ENCODE measurements at places on chromosomes 2 and 18.
A peak's percentile ranks its signal among the peaks of the same experiment; 100 is the strongest.

DNA sequence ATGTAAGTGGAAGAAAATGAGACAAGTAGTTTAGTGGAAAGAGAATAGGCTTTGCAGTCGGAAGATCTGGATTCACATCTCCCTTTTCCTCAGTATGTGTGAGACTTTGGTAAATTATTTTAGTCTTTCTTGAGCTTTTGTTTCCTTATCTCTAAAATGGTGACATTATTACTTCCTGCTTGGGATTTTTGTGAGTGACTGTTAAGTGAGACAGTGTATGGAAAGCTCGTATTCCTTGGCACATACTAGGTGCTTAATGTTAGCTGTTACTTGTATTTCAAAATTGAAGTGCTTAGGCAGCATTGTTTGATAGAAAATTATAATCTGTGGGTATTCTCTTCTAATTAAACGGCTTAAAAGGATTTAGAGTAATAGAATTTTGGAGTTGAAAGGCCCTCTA is 2.0 kb downstream of the ZNF638 start:
- DNase-seq: no peak

- DNase-seq: peak; percentile 89
These were observed 36.0 kb upstream of the EML4 start for GRCh38 chr2:42132966-42133641.

- DNase-seq: no peak
These were observed 57.5 kb upstream of the CXCR4 start for GRCh38 chr2:136175466-136175865.

GRCh38 chr2:199591826-199592225 is 134.1 kb upstream of the SATB2 start:
- no peak for DNase-seq

- no peak for DNase-seq
These were observed 16.4 kb downstream of the SLC66A2 start for GRCh38 chr18:79935098-79935480.

DNA sequence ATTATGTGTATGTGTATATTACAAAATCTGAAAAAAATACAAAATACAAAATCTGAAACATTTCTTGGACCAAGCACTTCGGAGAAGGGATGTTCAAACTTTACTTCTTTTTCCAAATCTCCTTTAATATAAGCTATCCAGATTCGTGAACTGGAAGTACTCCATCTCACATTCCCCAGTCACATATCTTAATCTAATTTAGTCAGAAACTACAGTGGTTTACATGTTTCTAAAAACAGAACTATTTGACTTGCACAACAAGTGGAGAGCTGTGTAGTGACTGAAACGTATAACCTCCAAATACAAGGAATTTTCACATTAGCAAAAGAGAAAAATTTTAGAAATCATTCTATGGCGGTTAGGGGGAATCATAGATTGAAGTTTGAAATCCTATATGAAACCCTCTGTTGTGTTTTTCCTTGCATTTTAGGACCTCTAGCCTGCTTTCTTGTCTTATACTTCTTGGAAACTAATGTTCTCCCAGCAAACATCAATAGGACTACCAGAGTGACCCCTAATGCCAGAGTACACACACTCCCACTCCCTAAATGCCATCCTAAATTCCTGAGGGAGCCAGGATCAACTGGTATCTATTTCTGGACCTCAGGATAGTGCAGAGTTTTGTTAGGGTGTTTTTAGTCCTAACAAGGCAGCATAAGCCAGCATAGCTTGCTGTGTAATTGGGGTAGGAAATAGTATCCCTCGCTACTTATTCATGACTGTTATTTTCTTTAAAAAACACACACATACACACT is 30.2 kb upstream of the ROCK1 start:
- DNase-seq: no peak

DNA sequence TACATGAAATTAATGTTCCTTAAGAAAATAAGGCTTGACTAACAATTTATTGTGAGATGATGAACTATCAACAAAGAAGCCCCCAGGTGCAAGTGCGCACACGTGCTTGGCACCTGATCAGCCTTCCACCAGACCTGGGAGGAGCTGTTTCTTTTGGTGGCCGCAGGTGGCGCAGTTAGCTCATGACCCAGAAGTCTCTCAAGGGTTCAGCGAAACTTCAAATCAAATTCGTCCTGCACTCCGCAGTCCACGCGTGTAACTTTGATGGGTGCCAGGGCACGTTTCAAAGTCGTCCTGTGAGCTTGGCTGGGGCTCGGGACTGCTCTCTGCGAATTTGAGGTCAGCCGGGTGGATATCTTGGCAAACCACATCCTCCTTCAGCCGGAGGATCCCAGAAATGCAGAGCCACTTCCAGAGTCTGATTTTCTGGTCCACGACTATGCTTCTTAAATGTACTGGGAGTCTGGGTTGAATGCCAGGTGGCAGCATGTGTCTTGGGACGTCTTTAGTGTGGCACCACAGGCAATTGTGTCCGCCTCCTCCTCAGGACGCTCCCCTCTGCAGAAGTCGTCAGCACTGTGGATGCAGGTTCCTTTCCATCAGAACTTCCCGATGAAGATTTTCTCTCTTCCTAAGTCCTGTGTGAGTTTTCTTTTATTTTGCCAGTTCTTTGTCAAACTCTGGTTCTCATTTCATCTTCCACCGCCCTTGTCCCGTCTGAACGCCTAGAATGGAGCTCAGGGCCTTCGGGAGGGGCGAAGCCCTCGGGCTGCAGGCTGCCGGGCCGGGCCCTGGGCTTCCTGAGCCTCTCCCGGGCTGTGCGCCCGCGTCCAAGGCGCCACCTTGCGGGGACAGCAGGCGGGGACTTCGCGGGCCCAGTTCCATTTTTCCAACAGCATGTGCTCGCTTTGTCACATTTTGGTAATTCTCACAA is 61.3 kb upstream of the RAPGEF4 start:
- DNase-seq: peak; percentile 26

DNA sequence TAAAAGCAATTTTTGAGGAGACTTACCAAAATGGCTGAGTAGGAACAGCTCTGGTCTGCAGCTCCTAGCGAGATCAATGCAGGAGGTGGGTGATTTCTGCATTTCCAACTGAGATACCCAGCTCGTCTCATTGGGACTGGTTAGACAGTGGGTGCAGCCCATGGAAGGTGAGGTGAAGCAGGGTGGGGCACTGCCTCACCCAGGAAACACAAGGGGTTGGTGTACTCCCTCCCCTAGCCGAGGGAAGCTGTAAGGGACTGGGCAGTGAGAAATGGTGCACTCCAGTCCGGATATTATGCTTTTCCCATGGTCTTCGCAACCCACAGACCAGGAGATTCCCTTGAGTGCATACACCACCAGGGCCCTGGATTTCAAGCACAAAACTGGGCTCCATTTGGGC is 419.0 kb downstream of the NUP35 start:
- DNase-seq: no peak

- DNase-seq: no peak
These were observed 1.8 kb downstream of the DTNB start for GRCh38 chr2:25671622-25672021.

- no peak for DNase-seq
These were observed 103.3 kb upstream of the VRK2 start for GRCh38 chr2:57943315-57943714.

DNA sequence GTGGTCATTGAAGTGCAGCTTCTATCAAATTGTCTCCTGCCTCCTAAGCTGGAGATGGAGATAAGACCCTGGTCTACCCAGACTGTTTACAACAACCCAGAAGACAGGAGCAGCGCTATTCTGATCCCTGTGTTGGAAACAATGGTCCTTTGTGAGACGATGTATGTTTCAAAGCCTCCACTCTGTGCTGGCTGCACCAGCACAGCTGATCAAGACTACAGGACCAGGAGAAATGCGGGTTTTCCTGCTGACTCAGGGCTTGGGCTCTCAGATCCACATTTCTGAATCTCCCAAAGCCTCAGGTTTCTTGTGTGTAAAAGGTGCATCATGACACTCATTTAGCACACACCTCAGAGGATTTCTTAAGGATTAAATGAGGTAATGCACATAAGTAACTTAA is 92.0 kb downstream of the POU3F3 start:
- DNase-seq: no peak

- DNase-seq: no peak
These were observed 266.2 kb downstream of the PHLPP1 start for GRCh38 chr18:62981566-62981965.

DNA sequence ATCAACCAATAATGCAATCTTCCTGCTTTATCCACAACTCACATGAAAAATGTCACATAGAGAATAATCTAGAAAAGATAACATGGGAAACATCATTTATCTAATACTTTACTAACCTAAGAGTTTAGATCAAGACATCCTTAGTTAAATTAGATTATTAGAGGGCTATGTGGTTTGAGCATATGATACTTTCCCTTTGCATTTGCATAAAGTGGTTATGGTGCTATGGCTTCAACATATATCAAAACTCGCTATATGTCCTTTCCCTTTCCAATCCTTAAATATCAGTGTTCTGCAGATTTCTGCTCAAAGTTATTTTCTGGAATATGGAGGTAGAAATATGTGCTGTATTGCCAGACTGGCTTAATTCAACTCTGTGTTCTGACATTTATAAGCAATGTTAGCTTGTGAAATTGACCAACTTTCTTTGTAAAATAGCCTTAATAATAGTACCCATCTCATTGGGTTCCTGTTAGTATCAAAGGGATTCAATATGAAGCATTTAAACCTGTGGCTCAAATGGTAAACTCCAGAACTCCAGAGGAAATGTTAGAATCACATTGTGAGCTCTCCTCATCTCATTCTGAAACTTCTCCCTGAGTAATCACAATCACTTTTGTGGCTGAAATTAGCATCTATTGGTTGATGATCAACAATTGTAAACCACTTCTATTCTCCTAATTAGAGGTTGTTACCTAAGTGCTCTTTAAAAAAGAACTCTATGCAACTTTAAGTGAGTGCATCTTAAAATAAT is 1089.9 kb upstream of the SLC39A10 start:
- no peak for DNase-seq

DNA sequence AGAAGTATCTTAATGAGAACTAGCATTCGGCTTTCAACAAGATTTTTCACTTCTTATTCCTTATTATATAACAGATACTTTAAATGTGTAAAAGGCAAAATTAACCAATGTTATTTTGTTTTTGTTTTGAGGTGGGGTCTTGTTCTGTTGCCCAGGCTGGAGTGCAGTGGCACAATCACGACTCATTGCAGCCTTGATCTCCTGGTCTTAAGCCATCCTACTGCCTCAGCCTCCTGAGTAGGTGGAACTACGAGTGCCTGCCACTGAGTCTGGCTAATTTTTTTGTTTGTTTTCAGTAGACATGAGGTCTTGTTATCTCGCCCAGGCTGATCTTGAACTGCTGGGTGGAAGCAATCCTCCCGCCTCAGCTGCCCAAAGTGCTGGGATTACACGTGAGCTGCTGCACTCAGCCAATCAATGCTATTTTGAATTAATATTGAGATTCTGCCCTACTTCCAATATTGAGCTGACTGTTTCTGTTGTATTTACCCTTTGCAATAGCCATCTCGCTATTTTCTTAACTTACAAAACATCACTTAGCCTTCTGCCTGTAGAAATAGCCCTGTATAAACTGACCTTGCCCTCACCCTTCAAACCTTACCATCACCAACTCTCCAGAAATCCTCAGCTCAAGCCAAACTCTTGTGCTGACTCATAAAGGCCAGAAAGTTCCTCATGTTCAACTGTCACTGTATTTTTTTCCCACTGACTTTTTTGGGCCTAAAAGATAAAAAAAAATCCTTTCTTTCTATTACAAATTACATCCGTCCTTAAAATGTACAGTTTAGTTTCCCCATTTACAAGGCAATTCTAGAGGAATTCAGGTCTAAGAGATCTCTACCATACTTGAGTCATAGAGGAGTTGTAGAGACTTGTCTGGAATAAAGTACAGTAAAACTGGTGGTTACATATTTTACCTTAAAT is 94.3 kb downstream of the OLA1 start:
- DNase-seq: no peak
